ENCODE measurements at places on chromosomes 4 and X. TPM values are rescaled to one million over a fixed set of nuclear protein-coding genes. Genes with fewer than 3 reads are reported as not detected.

Gene PHOX2B
- not detected for total RNA-seq

Gene FGF5
- total RNA-seq: 0.63 TPM

Gene BMPR1B
- 8.5 TPM for total RNA-seq

Gene GAGE1
- not detected for total RNA-seq

Gene SH3D19
- total RNA-seq: 13.1 TPM

Gene PFKFB1
- 0.31 TPM for total RNA-seq

Gene HTR2C
- 2.8 TPM for total RNA-seq

Gene UGT2A1
- not detected for total RNA-seq

Gene SRPX2
- 0.31 TPM for total RNA-seq

Gene GLOD5
- total RNA-seq: not detected

Gene GYPB
- total RNA-seq: not detected

Gene POU3F4
- total RNA-seq: 18.8 TPM

Gene NPY2R
- total RNA-seq: 1.3 TPM

Gene GPR173
- 36.0 TPM for total RNA-seq

Gene FGF2
- 8.1 TPM for total RNA-seq

Gene SLC6A14
- not detected for total RNA-seq

Gene GPC4
- 4.4 TPM for total RNA-seq

Gene MAGEA2
- total RNA-seq: not detected

Gene SMR3B
- not detected for total RNA-seq

Gene SYP
- total RNA-seq: 121 TPM

Gene IL1RAPL2
- 12.8 TPM for total RNA-seq

Gene FOXR2
- not detected for total RNA-seq

Gene LAMTOR3
- total RNA-seq: 50.4 TPM

Measured in parietal lobe (tissue), 2 donors.